Sigmoid colon (tissue), 7 donors: ENCODE measurements at places on chromosomes 3 and 15. TPM values are rescaled to one million over a fixed set of nuclear protein-coding genes. Genes with fewer than 3 reads are reported as not detected.

DNA sequence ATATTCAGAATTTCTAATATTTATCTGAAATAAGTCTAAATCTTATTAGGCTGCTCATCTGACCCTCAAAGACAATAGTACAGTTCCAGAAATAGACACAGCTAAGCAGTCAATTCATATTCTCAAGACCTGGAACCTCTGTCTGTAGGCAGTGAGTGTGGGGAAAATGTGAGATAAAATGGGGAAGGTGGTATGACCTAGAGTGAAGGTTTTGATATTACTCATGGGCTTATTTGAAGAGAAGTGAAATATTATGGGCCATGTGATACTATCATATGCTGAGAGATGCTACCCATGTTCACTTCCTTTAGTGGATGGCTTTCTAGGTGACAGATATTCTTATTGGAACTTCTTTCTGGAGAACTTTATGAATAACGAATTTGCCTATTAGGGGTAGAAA is 33.5 kb downstream of the TGFBR2 start:
- DNase-seq = no peak

GRCh38 chr15:71592203-71592602 is 218.2 kb upstream of the NR2E3 start:
- no peak for DNase-seq

NEDD4 gene
- 3.2 TPM for polyA plus RNA-seq

ISLR2 gene
- polyA plus RNA-seq = 1.1 TPM

DNA sequence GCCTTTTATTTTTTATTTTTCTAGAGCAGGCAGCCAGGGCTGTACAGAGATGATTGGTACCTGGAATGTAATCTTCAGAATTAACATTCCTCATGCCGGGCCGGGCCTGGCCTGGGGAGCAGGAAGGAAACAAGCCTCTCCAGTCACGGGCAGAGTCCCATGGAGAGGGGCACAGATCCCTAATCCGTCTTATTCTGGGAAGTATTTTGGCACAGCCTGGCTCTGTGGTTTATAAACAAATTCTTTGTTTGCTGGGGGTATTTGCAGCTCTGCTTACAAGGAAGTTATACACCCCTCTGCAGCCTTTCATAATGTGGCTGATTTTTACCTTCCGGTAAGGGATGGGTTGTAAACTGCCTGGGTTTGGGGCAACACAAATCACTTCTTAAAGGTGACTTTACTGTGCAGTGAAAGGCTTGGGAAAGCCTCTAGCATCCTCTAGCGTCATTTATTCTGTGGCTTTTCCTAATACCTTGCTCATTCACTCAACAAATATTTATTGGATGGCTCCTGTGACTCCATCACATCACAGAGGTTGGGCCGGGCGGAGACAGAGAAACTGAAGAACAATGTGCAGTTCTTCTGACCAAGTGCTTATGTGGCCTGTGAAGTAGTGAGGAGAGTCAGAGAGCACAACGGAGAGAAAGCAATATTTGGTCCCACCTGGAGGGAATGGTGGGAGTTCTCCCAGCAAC is 2.7 kb downstream of the SLC6A20 start:
- DNase-seq = no peak

ARGFX gene
- not detected for polyA plus RNA-seq

RASL12 gene
- 1.8 TPM for polyA plus RNA-seq

DNA sequence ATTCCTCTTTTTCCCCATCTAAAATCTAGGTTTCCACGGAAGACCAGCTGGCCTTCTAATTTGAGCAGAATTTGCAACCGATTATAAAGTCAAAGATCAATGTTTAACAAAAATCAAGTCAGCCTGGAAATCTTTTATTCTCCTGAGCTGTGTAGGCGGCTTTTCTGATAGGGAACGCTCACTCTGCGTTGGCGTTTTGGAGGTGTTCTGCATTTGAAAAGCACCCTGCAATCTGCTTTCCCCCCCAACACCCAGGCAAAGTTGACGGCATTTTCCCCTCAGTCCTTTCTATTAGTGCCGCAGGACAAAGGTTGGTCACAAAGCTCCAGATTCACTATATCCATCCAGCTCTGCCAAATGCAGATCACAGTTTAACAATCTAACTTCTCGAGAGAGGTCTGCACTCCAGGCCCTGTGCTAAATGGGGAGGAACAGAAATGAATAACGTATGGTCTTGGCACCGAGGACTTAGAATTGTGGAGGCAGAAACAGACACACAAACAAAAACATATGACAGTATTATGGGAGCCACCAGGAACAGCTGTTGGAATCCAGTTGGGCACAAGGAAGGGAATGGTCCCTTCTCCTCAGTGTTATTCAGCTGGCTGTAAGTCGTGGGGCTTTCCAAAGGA is 50.4 kb upstream of the LARS2 start:
- no peak for DNase-seq
